ENCODE measurements at places on chromosomes 1 and 21. TPM values are rescaled to one million over a fixed set of nuclear protein-coding genes. Genes with fewer than 3 reads are reported as not detected.

Gene LCE3E
- not detected for total RNA-seq

Gene ATP1A2
- total RNA-seq, result 0.26 TPM

Gene OR2L13
- total RNA-seq, result not detected

GRCh38 chr1:66947267-66947666 is 22.5 kb downstream of the MIER1 start:
- DNase-seq, result no peak

Measured in type B pancreatic cell (in vitro differentiated cells).